ENCODE measurements at places on chromosomes 6 and 20. TPM values are rescaled to one million over a fixed set of nuclear protein-coding genes. Genes with fewer than 3 reads are reported as not detected.

GRCh38 chr20:58394801-58395200 is 5.8 kb downstream of the VAPB start:
- no peak for DNase-seq
- H3K36me3 ChIP-seq, result peaks cover 75% of the 10 kb centered on the region
- H3K4me1 ChIP-seq, result peaks cover 69% of the 10 kb centered on the region
- no peak overlapping the region for H3K4me3 ChIP-seq
- H3K27me3 ChIP-seq, result no peaks in the 10 kb centered on the region

Gene TSPO2
- not detected for total RNA-seq

DNA sequence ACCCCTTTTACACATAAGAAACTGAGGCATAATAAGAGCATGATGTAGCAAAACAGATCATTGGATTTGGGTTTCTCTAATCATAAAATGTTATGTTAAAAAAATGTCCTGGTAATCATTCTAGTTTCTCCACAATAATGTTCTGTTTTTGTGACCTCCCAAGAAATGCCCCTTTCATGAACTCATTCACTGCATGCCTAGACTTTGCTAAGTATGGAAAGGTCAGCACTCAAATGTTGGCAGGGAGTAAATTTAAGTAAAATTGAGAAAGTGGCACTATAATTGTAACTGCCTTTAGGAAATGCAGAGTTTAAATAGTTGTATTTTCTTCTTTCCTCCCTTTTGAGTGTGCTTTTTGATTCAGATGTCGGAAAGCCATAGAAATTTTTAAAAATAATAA is 48.5 kb upstream of the ID4 start:
- DNase-seq, result no peak
- no peaks in the 10 kb centered on the region for H3K4me1 ChIP-seq
- H3K27ac ChIP-seq, result no peak overlapping the region

DNA sequence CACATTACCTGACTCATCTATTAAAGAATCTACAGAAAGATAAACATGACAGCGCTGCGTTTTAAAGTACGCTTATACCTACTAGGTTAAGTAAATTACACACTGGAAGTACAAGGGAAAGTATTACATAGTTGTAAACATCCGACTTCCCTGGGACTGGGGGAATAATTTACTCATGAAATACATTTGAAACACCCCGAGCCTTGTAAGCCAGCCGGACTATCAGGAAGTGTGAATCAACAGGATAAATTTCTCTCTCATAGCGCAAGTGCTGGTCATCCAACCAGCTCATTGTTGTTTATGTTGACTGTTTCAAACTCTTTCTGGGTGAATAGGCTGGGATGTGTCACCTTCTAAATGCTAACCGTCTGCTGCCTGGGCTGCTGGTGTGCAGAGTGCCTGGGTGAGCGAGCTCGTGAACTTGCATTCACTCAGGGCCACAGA is 4.9 kb downstream of the BMP6 start:
- H3K4me3 ChIP-seq, result no peak overlapping the region
- H3K27ac ChIP-seq, result no peak overlapping the region
- H3K27me3 ChIP-seq, result peaks cover 89% of the 10 kb centered on the region
- DNase-seq, result no peak
- H3K4me1 ChIP-seq, result peaks cover 8% of the 10 kb centered on the region

DNA sequence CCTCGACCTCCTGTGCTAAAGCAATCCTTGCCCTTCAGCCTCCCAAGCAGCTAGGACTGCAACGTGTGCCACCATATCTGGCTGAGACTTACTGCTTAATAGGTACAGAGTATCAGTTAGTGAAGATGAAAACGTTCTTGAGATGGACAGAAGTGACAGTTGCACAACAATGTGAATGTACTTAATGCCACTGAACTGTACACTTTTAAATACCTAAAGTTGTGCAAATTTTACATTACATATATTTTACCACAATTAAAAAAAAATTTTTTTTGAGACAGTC is 25.9 kb downstream of the NUDT3 start:
- H3K27me3 ChIP-seq, result no peaks in the 10 kb centered on the region
- peaks cover 3% of the 10 kb centered on the region for H3K36me3 ChIP-seq

GRCh38 chr6:55445648-55446204 is 118.5 kb downstream of the GFRAL start:
- H3K4me1 ChIP-seq, result no peaks in the 10 kb centered on the region
- H3K4me3 ChIP-seq, result no peak overlapping the region
- H3K27ac ChIP-seq, result no peak overlapping the region
- H3K36me3 ChIP-seq, result no peaks in the 10 kb centered on the region
- H3K27me3 ChIP-seq, result no peaks in the 10 kb centered on the region
- DNase-seq, result no peak

- no peak overlapping the region for H3K4me3 ChIP-seq
- peaks cover 10% of the 10 kb centered on the region for H3K27me3 ChIP-seq
- no peak for DNase-seq
- no peaks in the 10 kb centered on the region for H3K36me3 ChIP-seq
- H3K4me1 ChIP-seq, result no peaks in the 10 kb centered on the region
Observed at GRCh38 chr6:150343434-150343833, 25.4 kb upstream of the IYD start.

- no peak overlapping the region for H3K4me3 ChIP-seq
- peaks cover 23% of the 10 kb centered on the region for H3K4me1 ChIP-seq
- H3K27me3 ChIP-seq, result peaks cover 15% of the 10 kb centered on the region
- peak overlapping the region; percentile 34 for H3K27ac ChIP-seq
- no peak for DNase-seq
Observed at GRCh38 chr6:3337521-3338350, 79.0 kb downstream of the PSMG4 start.

Gene ENPP5
- total RNA-seq, result 0.33 TPM

Data from activated naive CD8-positive, alpha-beta T cell treated with anti-CD3 and anti-CD28 coated beads for 36 hours (primary cell).